GOT3 (cell line): ENCODE measurements at places on chromosomes 5 and 9.

DNA sequence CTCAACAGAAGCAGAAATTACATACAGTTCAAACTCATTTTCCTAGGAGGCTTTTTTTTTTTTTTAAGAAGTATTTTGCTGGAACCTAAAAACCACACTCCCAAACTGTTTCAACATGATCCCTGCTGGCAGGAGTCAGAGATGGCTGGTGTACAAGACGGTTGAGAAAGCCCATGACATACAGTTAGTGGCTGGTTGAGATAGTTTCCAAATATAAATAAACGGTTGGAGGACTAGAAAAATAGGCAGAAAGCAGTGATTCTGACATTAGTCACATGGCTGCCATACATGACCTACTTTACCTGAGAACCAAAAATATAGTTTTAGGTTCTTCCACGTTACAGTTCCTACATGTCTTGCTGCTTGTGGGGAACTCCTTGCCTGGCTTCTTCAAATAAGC is 31.7 kb upstream of the BASP1 start:
- peak; percentile 29 for DNase-seq

GRCh38 chr5:170314541-170315095 is 17.0 kb upstream of the LCP2 start:
- DNase-seq: no peak

GRCh38 chr5:147445917-147446316 is 64.0 kb downstream of the DPYSL3 start:
- DNase-seq: no peak

DNA sequence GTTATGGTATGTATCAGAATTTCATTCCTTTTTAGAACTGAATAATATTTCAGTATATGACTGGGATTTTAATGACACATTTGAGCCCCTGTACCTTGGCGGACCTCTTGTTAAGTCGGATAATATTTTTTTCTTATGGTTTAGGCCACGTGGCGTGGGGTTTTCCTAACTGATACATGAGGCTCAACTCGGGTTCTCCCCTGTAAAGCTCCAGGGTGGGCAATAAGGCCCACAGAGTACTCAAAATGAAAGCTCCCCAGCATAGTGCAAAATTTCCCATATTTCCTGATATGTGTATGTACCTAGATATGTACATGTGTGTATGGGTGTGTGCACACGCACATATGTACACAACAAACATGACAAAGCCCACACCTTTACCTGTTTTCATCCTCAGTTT is 24.5 kb downstream of the TICAM2 start:
- no peak for DNase-seq

- no peak for DNase-seq
Observed at GRCh38 chr9:128382261-128382660, 11.1 kb downstream of the URM1 start.

- DNase-seq: no peak
Observed at GRCh38 chr5:107653685-107654084, 17.1 kb downstream of the EFNA5 start.

- DNase-seq: no peak
Observed at GRCh38 chr5:180810959-180811622, 8.5 kb upstream of the MGAT1 start.

DNA sequence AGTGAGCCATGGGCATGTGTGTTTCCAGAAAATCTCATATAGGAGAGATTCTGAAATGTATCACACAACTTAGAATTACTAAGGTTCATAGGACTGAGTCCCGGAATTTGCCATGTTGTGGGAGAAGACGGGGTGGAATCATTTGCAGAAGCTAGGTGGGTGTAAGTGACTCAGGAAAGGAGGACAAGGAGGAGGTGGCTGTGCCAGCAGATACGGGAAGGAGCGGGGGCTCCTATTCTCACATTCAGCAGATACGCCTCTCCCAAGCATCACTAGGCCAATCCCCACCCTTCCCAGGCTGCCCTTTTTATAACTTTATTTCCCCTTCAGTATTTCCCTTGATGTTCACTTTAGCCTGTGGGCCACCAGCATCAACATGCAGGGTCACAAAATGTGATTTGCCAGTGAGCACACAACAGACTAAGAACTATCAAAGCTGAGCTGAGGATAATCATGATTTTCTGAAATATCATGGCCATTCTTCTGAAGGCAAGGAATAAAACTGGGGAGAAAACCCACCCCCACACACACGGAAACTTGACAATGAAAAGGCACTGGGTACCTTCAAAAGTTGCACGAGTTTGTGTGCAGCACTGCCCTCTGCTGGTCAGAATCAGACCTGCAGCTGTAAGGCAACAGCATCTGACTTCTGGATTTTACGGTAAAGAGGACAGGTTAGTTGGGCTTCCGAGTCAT is 133.2 kb downstream of the MTX3 start:
- peak; percentile 32 for DNase-seq

GRCh38 chr9:78325343-78325742 is 28.4 kb downstream of the PSAT1 start:
- DNase-seq: no peak

- no peak for DNase-seq
Observed at GRCh38 chr9:124800306-124801259, 23.6 kb downstream of the OLFML2A start.

DNA sequence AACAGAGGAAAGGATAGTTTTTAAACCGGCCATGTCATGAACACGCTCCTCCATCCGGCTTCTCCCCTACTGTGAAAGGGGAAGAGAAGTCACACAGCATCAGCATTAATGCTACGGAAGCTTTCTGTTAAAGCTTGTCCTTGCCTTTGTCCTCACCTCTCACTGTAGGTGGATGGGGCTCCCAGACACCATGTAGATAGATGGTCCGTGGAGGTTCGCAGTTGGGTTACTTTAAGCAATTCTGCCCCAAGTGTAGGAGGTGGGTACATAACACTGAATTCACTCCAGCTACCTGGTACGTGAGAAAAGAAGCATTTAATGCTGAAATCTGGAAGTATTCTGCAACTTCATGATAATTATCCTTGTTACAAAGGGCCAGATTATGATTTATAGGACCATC is 165.8 kb downstream of the BAAT start:
- no peak for DNase-seq

DNA sequence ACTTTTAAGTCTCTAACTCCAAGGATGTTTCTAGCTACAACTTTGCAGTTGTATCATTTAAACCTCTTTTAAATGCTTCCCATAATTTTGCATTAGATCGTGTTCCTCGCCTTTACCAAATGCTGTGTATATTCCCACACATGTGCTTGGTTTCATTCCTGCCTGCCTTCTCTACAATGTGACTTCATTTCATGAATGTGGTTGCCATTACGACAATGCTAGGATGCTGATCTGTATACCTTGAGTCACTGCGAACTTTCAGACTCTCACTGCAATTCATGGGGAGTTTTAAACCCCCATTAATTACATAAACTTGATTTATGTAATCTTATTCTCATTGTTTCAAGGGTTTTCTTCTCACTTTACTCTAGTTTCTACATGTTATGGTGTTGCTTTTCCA is 50.3 kb downstream of the UBE2QL1 start:
- no peak for DNase-seq

- no peak for DNase-seq
Observed at GRCh38 chr9:74921737-74922136, 31.0 kb downstream of the C9orf40 start.

DNA sequence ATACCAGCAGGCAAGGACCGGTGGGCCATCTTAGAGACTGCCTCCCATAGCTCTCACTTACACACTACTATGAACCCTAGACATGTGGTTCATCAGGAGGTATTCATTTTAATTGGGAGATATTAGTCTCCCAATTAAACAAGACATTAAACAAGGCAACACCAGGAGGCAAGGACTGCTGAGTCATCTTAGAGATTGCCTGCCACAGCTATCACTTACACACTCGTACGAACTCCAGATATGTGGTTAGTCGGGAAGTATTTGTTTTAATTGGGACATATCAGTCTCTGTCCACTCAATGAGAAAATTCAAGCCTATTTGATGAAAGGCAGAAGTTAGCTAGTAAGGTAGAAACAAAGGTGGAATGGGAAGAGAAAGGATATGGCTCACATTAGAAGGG is 343.9 kb downstream of the NFIB start:
- no peak for DNase-seq
